ENCODE measurements at places on chromosomes 2 and 18.

DNA sequence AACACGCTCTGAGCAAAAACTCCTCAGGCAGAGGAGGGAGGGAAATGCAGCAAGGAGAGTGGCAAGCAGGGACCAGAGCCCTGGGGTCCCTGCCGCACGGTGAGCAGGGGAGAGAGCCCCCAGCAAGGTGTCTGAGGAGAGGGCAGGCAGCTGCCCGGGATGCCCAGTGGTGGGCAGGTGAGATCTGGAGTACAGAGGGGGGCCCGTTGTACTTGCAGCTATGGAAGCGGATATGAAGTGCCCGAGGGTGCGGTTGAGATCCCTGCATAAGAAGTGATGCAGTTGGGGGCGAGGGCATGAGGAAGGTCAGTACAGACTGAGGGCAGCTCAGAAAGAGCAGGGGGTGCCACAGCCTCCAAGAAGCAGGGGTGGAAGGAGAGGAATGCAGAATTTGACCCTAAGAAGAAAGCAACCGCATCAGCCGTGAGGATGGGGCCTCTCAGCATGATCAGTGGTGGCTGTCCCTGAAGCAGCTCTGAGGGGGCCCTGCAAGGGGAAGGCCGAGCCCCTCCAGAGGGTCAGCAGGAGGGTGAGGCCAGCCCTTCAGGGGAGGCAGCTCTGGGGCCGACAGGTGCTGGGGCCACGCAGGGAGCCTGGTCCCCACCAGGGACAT, 29.4 kb downstream of the MTERF4 start:
- peak; percentile 7 for DNase-seq

DNA sequence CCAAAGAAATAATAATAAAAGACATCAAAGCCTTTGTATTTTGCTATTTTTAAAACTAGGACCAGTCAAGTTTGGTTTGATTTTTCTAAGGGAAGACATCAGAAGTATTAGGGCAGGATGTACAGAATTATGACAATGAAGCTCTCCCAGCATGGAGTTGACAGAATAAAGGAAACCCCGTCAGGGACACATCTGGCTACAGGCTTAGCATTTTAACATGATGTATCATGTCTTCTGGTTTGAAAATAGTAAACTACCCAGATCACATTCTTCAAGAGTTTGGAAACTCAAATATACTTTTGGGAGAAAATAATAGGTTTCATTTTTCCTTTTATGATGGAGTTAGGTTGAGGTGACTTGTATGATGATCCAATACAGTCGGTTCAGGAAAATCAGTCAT, 552.0 kb upstream of the CDH2 start:
- DNase-seq: no peak

- no peak for DNase-seq
Measured at GRCh38 chr2:62334440-62335058, 138.6 kb downstream of the B3GNT2 start.

DNA sequence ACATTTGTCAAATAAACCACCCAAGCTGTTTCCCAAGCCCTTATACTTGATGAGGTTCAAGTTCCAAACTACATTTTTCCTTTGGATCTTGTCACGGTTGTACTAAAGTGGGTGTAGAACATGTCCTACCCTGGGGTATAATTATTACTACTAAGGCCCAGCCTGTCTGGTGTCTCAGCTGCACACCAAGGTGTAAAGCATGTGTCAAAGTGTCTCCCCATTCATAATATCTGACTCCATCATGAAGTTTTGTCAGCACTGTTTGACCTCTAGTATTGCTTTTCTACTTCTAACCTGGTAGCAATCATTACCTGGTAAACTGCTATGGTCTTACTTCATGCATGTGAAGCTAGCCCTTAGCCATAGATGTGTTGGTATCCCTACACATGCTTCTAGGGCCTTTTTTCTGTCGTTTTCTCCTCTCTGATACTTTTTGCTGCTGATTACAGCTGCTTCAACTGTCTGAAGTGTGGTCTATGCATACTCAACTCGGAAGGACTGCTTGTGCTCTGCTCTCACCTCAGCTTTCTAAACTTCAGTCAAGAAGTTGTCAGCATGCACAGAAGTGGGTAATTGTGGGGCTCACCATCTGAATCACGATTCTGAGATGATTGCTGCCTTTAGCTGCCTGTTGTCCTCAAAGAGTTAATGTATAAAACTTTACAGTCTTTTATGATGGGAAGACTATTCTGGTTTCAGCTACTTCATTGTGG, 445.7 kb upstream of the TRIB2 start:
- DNase-seq: no peak

Data from testis (tissue), 5 donors.